ENCODE measurements at places on chromosomes 13 and 19.

DNA sequence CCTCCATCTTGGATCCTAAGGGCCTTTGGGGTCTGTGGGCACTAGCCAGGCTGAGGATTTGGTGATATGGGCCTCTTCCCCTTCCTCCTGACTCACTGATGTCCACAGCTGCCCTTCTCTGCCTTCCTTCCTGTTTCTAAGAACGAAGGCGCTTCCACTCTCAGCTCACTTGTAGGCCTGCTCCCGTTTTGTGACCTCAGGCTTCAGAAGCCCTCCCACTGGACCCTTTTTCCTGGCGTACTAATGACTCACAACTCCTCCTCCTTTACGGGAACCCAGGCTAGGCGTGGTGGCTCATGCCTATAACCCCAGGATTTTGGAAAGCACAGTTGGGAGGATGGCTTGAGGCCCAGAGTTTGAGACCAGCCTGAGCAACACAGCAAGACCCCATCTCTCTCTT lies 55.6 kb downstream of the TMED1 start:
- peak; percentile 94 for DNase-seq

DNA sequence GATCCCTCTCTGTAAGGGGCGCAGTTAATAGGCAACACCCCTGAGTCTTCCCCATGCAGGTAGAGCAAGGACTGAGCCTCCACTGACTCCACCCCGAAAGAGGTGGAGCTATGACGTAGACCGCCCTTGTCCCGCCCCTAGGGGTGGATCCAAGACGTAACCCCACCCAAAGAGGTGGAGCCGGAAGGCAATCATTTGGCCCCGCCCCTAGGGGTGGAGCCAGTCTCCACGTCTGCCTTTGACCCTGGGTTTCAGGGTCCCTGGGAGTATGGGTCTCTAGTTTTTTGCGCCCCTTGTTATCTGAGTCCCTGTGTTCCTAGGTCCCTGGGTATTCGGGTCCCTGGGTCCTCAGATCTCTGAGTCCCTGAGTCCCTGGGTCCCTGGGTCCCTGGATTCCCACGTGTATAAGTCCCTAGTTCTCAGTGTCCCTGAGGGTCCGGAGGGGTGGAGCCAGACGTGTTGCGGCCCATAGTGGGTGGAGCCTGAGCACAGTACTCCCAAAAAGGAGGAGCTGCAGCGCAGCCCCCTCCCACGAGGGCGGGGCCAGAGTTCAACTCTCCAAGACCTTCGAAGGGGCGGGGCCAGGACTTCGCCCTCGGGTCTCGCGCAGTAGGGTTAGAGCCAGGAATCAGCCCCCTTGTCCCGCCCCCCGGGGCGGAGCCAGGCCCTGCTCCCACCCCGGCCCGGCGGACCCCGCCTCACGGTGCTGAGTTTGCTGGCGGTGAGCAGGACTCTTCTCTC lies 5.3 kb downstream of the DENND1C start:
- DNase-seq, result peak; percentile 40

DNA sequence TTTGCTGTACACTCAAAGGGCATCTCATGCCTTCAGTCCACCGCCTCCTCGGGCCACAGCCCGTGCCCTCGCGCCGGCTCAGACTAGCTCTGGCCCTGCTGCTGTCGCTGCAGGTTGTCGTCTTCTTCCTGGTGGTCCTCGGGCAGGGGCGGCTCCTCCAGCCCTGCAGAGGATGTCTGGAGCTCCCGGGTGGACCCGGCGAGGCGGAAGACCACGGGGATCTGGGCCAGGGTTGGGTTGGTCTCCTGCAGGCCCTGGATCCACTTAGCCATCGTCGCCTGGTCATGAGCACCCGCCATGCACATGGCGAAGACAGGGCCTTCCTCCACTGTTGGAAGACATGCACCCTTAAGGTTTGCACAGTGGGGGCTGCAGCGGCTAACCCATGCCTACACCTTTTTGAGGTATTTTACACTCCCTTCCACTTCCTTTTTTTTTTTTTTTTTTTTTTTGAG lies 489 bp upstream of the ZNF653 start:
- DNase-seq, result no peak

DNA sequence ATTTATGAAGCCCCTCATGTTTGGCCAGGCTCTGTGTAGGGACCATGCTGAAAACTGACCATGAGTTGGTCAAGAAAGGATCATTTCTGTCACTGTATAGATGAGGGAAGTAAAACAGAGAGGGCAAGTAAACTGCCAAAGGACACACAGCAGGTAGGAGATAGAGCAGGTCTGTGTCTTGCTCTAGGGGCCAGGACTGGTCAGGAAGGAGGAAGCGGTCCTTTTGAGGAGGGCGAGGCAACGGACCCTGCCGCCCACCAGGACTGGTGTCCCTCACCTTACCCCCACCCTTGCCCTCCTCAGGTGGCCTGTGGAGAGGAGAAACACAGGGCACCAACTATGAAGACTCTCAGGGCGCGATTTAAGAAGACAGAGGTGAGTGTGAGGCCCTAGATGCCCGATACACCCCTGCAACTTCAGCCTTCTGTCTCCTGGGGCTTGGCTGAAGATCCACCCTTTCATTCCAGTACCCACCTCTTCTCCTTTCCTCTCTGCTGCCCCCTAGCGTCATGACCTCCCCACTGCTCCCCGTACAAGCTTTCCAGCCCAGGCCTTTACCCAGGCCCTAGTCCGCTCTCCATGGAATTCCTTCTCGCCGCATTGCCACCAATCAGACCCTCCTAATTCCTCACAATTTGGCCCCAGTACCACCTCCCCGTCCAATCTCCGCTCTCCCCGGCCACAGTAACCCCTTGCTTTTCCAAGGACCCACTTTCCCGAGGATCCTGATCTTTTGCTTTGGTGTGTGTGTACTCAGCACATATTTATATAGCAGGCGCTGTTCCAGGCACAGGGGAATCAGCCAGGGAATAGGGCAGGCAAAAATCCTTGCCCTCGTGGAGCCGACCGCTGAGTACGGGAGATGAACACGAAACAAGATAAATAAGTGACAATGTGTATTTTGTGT lies 3.9 kb downstream of the ANKRD24 start:
- peak; percentile 86 for DNase-seq

DNA sequence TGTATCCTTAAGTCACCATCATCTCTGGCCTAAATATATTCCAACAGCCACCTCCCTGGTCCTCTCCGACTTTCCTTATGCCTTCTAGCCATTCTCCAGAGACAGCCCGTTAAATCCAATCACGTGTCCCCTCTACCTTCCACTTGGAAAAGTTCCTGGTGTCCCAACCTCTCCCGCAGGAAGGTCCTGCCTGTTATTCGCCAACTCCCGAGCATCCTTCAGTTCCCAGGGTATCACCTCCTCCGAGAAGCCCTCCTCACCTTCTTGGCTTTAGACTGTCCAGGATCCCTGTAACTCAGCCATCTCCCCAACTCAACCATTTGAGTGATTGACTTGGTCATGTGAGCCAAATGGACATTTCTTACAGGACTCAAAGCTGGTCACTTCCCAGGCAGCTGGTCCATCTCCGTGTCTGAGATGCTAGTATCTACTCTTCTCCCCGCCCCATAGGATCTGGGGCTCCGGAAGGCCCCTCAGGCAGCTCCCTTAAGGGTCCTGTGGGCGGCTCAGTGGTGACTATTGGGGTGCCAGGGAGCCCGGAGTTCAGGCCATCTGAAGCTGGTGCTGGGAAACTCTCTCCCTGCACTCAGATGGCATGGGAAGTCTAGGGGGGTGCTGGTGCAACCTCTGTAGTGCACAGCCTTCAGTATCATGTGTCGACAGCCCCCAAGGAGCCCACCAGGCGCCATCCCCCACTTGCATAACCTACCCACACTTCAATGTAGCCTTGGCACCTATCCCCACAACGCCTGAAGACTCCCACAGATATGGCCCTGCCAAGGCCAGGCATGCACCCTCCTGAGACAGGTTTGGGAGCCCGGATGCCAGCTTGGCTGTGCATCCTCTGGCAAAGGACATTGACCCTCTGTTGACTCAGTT lies 27.9 kb upstream of the NANOS3 start:
- DNase-seq, result no peak

DNA sequence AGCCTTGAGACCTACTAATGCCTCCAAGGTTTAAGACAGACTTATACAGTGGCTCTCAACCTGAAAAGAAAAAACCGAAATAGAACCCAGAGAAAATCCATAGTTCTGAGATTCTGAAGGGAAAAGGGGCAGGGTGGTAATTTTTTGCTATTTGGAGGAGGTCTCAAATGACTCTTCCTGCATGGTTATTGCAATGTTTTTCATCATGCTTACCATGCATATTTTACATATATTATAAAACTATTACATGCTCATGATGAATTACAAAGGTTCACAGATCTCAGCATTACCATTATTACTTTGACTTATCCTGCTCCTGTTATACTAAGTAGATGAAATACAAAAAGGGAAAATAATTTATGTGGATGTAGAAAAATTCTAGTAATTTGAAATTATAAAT lies 47.6 kb downstream of the N4BP2L2 start:
- DNase-seq, result no peak

GRCh38 chr13:74015137-74015536 lies 119.1 kb downstream of the KLF12 start:
- no peak for DNase-seq

- no peak for DNase-seq
These were observed 312.0 kb downstream of the ATP8A2 start for GRCh38 chr13:25683662-25684370.

DNA sequence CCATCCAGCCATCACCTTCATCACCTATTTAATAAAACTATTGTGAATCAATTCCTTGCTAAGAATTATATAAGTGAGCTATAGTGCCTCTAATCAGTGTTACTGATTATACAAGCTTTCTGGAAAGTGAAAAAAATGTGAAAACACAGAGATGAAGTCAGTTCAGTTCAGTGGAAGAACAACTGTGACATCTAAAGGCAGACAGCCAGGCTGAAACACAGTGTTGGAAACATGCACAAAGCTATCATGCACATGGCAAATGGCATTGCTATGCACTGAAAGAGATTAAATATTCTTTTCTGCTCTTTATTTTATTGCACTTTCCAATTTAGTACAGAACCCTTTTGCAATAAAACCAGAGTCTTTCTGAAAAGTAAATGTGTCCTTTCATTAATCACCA lies 294.0 kb downstream of the RBM26 start:
- no peak for DNase-seq

DNA sequence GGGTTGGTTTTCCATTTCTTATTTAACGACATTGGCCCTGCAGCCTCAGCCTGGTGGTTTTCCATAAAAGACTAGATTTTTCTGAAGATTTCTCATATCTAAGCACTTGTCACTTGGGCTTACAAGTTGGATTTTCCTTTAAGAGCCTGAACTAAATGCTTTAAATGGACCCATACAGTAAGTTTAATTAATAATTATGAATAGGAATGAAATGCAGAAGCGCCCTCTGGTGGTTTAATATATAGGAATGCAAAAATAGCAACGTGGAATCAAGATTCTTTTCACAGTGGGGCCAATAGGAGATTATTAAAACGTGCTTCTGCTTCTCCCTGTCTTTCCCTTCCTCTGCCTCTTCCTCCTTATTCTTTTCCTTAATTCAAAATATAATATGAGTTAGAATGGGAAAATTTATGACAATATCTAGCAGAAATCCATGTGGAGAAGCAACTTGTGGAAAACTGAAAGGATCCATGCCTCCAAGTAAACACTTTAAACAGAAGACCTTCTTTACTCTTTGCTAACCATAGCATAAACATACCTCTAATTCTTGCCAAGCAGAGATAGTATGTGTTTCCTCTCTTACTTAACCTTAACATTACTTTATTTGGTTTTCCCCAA lies 324.0 kb downstream of the GPC5 start:
- DNase-seq, result peak; percentile 16

DNA sequence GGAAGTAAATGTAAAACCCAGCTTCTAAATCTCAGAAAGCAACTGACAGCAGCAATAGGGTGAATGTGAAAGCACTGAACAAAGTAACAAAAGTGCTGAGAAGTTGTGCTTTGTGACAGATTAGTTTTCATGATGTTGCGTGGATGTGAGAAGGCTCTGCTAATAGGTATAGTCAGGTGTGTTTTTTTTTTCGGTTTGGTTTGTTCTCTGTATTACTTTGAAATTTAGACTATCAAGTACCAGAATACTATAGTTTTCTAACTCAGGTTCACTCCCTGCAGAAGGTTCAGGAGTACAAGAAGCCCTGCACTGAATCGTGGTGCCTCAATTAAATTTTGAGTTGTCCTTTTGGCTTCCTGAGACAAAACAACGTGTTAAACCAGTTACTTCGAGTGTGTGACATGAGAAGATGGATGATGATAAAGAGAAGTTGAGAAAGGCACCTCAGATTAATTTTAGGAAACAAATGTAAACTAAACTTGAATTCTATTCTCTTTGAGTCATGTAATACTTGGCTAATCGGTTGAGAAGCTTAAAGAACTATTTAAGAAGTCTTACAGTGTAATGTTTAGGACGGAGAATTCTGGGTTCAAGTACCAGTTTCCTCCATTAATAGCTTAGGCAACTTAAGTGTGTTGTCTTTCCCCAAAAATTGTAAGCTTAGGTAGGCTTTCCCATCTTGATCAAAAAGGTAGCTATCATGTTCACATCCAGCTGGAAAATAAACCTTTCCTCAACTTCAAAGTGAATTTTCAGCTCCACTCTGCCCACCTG lies 10.3 kb downstream of the MIR17HG start:
- no peak for DNase-seq

- peak; percentile 50 for DNase-seq
These were observed 44.9 kb upstream of the ITM2B start for GRCh38 chr13:48188131-48188530.

DNA sequence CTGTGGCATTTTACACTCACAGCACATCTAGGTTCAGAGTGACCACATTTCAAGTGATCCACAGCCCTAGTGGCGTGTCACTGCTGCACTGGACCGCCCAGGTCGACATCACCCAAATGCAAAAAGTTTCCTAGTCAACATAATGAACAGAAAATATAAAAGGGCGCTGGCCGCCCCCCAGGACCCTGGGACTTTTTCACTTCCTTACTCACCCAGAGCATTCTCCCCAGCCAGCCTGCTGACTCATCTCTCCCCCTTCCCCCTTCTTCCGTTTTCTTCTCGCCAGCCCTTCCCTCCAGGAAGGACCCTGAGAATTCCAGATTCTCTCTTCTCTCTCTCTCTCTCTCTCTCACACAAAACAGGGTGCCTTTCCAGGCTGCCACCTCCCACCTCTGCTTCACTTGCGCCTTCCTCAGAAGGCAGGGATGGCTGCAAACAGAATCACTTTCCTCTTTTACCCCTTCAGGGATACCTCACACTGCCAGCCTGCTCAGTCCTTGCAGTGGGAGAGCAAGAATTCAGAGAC lies 21.0 kb upstream of the GRWD1 start:
- DNase-seq, result peak; percentile 70

GRCh38 chr13:101875717-101876393 lies 423.4 kb downstream of the ITGBL1 start:
- no peak for DNase-seq

- no peak for DNase-seq
These were observed 657.4 kb upstream of the ATXN8OS start for GRCh38 chr13:69450245-69450644.

- no peak for DNase-seq
These were observed 702.8 kb downstream of the LIG4 start for GRCh38 chr13:107512551-107512950.

DNA sequence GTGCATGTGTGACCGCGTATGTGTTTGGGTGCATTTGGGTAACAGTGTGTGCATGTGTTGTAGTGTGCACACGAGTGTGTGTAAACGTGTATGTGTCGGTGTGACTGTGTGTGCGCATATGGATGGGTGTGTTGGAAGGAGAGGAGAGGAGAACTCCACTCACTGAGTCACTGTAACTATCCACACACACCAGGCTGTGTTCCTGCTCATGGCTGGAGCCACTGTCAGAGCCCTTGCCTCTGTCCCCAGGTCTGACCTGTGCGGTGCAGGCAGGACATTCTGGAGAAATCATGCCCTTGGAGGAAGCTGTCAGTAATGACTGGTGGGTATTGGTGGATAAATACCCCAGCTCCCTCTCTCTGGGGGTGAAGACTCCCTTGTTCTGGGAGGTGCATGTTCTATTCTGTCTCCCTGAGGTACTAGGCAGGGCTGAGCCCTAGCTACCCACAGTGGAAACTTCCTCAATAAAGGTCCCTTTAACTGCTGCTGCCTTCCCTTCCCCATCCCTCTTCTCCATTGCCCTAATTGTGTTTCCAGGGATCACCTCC lies 48.4 kb downstream of the CYP4F22 start:
- no peak for DNase-seq

Data from suppressor macrophage (primary cell).